ENCODE measurements at places on chromosomes 1 and 21.

DNA sequence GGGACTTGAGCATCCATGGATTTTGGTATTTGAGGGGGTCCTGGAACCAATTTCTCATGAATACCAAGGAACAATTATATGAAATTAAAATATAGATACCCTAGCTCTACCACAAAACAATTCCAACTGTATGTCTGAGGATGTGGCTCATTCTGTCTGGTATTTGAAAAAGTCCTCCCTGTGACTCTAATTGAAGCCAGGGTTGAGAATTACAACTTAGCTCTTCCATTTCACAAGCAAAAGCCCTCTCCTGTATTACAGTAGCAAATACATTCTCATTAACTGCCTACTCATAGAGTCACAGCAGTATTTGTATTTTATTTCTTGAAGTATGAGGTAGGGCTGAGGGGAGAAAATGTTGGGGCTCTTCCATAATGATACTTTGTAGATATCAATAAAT is 187.8 kb upstream of the OLFM3 start:
- no peak for DNase-seq

- DNase-seq = no peak
Observed at GRCh38 chr1:31624731-31625514, 7.4 kb downstream of the HCRTR1 start.

- no peak for DNase-seq
Observed at GRCh38 chr21:42387164-42387563, 8.7 kb downstream of the TMPRSS3 start.

- no peak for DNase-seq
Observed at GRCh38 chr1:226793620-226794276, 54.7 kb upstream of the ITPKB start.

DNA sequence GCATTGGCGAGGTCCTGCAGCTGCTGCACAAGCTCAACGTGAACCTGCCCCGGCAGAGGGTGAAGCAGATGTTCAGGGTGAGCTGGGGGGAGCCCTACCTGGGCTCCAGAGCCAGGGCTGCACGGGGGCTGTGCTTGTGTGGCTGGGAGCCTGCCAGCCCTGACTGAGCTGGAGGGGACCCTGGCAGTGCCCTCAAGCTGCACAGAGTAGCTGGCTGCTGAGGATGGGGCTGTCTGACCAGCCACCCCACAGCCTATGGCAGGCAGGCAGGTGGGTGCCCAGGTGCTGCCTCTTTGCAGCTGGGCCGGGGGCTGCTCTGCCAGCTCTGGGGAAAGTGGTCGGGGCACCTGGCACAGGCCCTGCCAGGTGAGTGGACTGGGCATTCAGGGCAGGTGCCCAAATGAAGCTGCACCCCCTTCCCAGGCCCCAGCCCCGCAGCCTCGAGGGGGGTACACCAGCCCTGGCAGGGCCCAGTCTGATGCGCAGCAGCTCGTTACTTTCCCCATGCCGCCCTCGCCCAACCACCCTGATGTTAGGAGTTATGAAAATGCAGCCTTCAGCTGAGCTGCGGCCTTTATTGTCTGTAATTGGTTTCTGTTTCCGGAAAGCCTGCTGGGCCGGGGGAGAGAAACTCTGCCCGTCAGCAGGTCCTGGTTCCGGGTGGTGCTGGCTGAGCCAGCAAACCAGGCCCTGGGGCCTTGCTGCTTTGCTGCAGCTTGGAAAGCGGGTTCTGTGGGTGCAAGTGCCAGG is 4.3 kb downstream of the PLCH2 start:
- DNase-seq = no peak

GRCh38 chr1:211258310-211258755 is 833 bp upstream of the RCOR3 start:
- DNase-seq = peak; percentile 71

- DNase-seq = no peak
Observed at GRCh38 chr1:100178091-100178490, at the start of gene LRRC39. Gene LRRC39 (minus strand): TSS chr1:100178256. CDS start chr1:100168516, 9,740 bp downstream.

GRCh38 chr1:54129858-54130257 is 22.9 kb downstream of the CDCP2 start:
- DNase-seq = no peak

DNA sequence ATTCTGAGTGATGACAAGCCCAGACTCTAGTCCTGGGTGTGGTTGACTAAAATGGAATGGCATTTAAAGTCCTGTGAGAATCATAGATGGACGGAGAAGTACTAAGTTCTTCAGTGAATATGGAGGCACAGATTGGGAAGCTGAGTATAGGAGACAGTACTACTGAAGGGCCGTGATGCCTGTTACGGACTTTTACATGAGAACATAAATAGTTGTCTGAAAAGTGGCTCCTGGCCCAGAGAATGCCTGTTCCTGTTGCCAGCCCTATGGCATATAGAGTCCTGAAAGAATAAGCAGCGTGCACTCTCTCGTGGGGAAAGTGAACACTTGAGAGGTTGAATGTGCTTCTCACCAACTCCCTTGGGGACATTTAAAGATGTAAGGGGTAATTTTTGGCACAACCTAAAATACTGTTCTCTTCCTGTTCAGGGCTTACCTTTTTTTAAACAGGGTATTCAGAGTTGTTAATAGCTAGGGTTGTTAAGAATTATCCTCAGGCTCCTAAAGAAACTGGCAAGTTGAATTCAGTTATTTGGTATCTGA is 20.4 kb downstream of the CCT8 start:
- DNase-seq = peak; percentile 52

DNA sequence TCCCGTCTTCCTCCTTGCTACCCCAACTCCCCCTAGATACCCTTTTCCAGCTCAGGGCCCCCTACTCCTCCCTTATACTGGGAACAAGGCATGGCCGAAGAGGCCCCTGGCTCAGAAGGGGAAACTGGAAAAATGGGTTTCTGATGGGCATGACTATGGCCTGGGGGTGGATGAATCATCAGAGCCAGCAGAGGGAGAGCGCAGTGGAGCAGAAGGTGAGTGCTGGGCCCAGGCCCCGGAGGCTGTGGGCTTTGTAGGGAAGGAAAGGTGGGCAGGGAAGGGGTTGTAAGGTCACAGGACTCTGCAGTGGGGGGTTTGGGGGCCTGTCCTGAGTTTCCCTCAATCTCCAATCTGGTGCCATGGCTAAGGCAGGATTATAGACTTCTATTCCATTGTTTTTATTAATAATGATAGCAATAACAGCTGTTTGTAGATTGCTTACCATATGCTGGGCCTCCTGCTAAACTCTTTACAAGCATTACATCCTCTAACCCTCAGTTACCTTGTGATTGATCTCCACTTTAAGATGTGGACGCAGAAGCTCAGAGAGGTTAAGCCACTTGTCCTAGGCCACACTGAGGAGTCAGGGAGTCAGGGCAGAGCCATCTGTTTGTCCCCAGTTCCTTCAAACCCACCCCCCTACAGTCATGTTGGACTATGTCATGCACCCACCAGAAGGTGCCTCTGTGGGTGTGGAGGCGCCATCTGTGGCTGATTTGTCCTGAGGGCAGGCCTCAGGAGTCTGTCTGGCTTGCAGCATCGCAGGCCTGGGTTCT is 36.2 kb upstream of the ZNF362 start:
- DNase-seq = no peak

GRCh38 chr1:198860371-198860770 is 221.5 kb downstream of the PTPRC start:
- no peak for DNase-seq

GRCh38 chr1:90558754-90559378 is 158.2 kb downstream of the BARHL2 start:
- no peak for DNase-seq

- peak; percentile 40 for DNase-seq
Observed at GRCh38 chr1:93556291-93556690, 108.4 kb downstream of the FNBP1L start.

DNA sequence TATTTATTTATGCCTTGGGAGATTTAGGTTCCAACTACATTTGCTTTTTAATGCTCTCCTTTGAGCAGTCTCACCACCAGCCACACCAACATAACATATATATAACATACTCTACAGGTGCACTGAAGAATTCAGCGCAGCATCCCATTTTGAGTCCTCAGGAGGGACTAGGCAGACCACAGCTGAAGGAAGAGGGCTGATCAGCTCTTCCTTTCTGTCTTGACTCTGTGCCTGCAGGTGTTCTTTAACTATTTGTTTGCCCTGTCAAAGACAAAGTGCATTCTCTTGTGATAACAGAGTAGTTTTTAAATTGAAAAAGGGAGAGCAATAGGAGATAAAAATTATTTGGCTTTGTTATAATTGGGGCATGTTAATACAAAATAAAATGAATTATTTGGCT is 17.0 kb downstream of the HIPK1 start:
- DNase-seq = no peak

DNA sequence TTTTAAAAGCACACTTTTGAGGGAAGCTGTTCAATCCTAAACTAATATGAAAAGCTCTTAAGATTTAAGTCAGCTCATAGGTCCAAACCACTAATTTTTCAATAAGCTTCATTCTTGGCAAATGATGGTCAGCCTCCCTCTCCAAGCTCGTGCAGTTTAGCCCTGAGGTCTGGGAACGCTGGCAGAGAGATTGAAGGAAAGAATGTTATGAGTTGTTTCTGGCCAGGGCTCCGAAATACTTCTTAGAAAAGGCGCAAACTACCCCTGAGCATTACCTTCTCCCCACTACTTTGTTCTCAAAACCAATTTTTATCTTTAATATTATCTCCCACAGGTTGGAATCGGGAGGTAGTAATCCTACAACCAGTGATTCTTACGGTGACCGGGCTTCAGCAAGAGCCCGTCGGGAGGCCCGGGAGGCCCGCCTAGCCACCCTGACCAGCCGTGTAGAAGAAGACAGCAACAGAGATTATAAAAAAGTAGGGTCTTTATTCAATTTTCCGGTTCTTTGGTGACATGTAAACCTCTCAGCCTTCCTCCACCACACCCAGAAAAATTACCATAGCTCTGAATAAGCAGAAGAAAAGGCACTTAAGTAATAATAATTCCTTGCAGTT is 147.7 kb downstream of the SYT2 start:
- DNase-seq = no peak

DNA sequence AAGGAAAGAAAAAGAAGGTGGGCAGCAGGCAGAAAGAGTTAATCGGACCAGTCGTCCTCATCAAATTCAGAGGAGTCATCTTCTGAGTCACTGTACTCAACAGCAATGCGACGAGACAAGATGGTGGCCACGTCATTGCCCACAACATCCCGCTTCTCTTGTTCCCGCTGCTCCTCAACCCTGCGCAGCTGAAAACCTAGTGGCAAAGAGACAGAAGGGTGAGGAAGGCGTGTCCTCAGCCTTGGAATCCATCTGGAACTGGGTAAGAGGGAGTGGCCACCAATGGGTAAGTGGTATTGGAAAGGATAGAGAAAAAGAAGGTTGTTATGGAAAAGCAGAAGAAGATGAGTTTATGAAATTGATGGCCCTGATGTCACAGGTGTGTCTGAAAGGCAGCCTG is 15.7 kb downstream of the GPR3 start:
- no peak for DNase-seq

- no peak for DNase-seq
Observed at GRCh38 chr1:222547944-222548671, at the start of gene HHIPL2. Gene HHIPL2 (minus strand): TSS chr1:222548104. CDS start chr1:222548044, 60 bp downstream.

DNA sequence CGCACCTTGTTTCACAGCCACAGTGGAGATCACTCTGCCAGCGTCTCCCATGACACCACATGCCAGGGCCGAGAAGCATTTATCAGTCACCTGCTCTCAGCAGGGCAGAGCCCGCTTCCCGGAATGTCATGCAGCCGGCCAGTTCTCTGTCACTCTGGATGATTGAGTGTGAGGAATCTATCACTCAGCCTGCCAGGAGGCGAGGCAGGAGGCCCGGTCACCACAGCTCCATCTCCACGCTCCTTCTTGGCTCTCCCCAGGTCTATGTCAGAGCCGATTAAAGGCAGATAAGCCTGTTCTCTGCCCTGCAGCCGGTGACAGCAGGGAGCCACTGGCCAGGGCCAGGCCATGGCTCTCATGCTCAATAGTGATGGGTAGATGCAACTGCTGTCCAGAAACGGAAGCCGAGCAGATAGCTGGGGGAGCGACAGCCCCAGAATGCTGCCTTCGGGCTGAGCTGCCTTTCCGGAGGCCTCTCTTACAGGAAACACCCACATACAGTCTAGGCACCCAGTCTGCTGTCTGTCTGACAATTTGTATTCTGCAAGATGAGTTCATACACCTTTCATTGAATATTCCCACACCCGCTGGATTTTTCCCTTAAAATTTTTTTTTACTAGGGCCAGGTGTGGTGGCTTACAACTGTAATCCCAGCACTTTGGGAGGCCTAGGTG is 64.1 kb downstream of the ACTL8 start:
- DNase-seq = no peak

DNA sequence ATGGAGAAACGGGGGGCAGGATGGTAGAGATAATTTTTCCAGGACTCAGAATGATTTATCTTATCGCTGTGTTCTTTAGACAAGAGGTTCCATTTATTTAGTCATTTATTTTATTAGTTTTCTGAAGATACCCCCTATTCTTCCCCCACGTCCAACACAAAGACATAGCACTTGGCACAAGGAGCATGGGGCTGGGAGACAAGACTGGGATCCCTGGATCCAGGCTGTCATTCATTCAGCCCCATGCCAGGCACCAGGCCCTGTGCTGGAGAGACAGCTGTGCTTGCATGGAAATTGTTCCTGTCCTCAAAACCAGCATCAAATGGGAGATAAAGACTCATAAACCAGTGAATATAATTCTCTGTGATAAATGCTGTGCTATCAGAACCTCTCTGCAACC is 27.1 kb upstream of the PLXNA2 start:
- DNase-seq = no peak

GRCh38 chr1:192986110-192986747 is 72.9 kb downstream of the UCHL5 start:
- no peak for DNase-seq

DNA sequence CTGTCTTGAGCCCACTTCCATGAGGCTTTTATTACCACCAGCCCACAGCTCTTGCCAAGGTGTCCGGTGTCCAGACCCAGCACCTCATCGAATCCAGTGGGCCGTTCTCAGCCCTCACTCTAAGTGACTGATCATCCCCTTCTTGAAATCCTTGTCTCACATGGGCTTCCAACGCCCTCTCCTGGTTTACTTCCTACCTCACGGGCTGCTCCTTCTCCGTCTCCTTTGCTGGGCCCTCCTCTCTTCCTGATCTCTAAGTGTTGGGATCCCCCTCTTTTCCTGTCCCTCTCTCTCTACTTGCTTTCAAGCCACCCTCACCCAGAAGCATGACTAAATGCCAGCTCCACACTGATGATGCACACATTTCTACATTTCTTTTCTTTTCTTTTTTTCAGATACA is 9.0 kb upstream of the RHBG start:
- no peak for DNase-seq

DNA sequence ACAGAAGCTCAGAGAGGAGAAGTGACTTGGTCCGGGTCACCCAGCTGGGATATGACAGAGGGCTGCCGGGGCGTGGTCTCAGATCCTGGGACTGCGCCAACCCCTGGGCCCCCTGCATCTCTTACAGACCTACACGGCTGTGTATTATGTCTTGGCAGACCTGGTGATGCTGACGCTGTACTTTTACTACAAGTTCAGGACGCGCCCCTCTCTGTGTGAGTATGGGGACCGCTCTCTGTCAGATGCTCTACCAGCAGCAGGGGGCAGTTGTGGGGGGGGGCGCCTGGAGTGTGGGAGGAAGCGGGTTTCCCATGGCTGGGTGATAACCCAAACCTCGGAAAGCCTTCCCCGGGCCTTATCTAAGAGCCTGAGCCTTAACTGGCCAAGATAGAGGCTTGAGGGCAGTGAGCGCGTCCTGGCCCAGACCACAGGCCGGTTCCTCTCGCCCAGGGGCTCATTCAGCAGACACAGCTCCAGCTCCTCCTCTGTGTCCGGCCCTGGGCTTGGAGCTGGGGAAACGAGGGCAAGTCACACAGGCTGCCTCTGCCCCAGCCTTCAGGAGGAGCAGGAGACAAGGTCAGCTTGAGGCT is 13.3 kb downstream of the SLC66A1 start:
- no peak for DNase-seq
